ENCODE measurements at places on chromosomes 7 and 10. TPM values are rescaled to one million over a fixed set of nuclear protein-coding genes. Genes with fewer than 3 reads are reported as not detected.

DNA sequence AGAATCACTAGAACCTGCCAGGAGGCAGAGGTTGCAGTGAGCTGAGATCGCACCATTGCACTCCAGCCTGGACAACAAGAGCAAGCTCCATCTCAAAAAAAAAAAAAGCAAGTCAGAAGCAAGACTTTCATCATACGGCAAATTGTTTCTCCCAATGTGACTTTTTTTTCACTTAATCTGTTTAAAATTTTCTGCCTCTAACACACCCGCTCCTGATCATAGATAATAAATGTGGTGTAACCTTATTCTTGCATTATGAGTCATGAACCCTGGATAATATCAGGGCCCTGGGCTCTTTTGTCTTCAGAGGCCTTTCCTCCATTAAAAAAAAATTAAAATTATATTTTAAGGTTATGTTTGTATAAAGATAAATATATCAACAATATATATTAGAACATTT is 111.4 kb upstream of the JCAD start:
- no peak for DNase-seq

DNA sequence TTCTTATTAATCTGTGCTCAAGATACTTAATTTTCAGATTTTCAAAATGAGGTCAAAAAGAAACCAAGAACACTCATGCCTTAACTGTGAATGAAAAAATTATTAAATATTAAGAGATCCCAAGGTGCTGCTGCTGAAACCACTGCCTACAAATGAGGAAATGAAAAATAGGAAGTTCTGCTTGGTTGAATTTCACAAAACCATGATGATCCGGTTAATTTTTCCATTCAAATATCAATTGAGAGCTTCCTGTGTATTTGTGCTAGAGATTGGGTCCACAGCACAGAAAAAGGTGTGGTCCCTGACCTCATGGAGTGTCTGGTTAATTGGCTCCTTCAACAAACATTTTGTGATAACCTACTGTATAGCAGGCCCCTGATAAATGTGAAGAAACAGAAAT is 132.7 kb upstream of the YAE1 start:
- no peak for DNase-seq

- no peak for DNase-seq
Measured at GRCh38 chr10:132892004-132892403, 50.4 kb downstream of the CFAP46 start.

Gene CYP26A1
- total RNA-seq: not detected

GRCh38 chr10:63466144-63466935 is 563 bp upstream of the JMJD1C start:
- peak; percentile 21 for DNase-seq

Gene TAS2R3
- total RNA-seq: 0.78 TPM

DNA sequence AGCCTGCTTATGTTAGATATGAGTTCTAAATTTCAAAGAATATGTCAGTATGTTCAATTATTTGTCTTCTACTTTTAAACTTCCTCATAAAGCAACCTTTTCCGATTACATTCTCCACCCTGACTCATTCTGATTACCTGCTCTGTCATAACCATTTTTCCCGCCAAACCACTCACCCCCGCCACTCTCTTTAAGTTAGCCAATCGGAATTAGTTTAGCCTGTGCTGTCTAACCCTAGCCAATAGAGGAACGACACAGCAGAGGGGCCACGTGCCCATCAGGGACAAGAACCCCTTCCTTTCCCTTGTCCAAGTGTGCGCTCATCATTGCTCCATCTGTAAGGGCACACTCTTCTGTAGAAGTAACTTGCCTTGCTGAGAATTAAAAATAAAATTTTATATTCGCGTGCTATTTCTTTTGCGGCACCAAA is 91.4 kb downstream of the CCDC71L start:
- DNase-seq: no peak

GRCh38 chr7:116180302-116180701 is 30.0 kb upstream of the TES start:
- DNase-seq: peak; percentile 63

Gene RAPGEF5
- total RNA-seq: 0.84 TPM

Gene GRM3
- not detected for total RNA-seq

DNA sequence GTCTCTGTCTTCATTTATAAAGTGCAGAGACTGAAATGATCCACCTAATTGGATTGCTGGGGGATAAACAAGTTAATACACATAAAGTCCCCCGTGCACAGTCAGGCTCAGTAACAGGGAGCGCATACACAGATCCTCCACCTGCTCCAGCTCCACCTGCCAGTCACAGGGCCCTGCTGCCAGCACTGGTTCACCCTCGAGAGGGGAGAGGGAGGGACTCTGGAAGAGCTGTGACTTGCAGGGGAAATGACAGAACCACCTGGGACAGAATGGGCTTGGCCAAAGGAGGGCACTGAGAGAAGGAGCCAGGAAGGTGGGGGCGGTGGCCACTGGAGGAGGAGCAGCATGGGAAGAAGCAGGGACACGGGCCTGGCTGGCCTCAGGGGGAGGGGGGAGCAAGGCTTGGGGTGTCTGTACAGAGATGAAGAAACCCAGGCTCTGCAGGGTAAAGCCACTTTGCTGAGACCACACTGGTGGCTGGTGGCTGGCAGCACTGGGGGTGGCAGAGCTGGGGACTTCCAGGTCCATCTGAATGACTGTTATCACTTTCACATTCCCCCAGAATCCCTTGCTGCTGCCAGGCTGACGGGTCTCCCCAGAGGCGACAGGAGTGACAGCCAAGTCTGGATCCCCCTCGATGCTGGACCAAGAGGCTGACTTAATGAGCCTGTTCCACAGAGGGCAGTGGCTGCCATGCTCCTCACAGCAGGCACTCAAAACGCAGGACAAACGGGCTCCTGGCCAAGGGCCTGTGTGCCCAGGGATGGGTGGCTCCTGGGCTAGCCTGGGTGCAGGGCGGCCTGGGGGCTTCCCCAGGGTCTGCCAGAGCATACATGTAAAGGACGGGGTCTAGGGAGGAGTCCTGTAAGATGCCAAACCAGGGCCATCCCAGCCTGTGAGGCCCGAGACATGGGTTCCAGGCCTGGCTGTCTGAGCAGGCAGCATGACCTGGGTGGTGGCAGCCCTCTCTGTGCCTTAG is 151.1 kb downstream of the SH3PXD2A start:
- no peak for DNase-seq

Gene PIP
- total RNA-seq: not detected

GRCh38 chr7:30797176-30798040 is 26.2 kb downstream of the MINDY4 start:
- DNase-seq: no peak

GRCh38 chr7:157058068-157058467 is 47.6 kb upstream of the MNX1 start:
- DNase-seq: no peak

Gene OR2A5
- not detected for total RNA-seq

Gene ZNF804B
- not detected for total RNA-seq

Gene RASSF4
- total RNA-seq: 0.63 TPM

Measured in NCI-H460 (cell line).